ENCODE measurements at places on chromosomes 4 and X.

- DNase-seq = no peak
Measured at GRCh38 chr4:114527637-114528036, 71.0 kb upstream of the UGT8 start.

- no peak for DNase-seq
Measured at GRCh38 chr4:106801386-106801785, 234.7 kb downstream of the DKK2 start.

DNA sequence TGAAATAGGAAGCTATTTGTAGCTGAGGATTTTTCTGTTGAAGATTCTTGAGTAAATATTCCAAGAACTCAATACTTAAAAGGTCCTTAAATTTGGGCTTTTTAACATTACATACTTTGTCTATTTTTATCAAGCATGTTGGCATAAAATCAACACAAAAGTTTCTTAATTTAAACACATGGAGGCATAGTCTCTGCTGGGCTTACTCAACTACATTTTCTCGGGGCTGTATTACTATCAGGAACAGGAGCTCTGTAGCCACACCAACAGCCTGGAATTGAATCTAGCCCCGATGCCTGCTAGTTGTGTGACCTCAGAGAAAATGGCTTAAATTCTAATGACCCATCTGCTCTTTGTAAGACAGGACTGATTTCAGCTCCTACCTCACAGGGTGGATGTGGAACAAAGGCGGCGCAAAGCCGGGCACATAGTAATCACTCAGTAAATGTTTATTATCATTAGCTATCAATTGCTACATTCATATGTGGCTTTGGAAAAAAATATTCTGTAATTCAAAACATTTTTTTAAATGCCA lies 207.0 kb downstream of the NSUN7 start:
- DNase-seq = no peak

- DNase-seq = no peak
Measured at GRCh38 chr4:111234939-111235338, 612.1 kb upstream of the PITX2 start.

- DNase-seq = no peak
Measured at GRCh38 chr4:3524349-3524748, 7.9 kb downstream of the LRPAP1 start.

GRCh38 chr4:177349191-177349590 lies 39.5 kb downstream of the NEIL3 start:
- no peak for DNase-seq

- DNase-seq = no peak
Measured at GRCh38 chr4:113173793-113174264, 124.4 kb downstream of the ANK2 start.

- DNase-seq = no peak
Measured at GRCh38 chr4:70392057-70392776, 5.5 kb upstream of the OPRPN start.

DNA sequence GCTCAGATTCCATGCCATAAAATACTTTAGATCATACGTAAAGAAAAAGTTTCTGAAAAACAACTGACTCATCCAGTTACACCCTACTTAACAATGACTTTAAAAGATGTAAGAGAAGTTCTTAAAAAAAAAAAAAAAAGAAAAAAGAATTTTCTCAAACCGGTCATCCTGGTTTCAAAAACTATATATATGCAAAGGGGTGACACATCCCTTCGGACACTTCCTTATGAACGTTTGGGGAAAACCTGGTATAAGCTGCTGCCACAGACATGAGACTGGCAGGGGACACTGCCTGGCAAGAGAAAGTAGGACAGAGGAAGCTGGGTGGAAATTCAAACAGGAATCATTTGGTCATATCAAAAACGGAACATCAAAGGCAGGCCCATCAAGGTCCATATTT lies 81.2 kb upstream of the PRSS48 start:
- no peak for DNase-seq

DNA sequence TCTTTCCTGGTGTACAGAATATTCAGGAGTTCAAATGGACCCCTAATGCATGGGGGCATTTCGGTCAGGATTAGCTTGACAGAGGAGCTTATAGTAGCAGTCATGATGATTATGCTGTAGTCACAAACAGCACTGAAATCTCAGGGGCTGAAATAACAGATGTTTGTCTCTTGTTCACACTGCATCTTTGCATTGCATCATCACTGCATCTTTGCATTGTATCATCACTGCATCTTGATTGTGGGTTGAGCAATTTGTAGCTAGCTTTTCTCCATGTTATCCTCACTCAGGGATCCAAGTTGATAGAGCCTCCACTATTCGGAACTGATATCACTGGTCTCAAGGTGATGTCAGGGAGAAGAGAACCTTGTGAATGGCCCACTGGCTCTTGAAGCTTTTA lies 160.9 kb downstream of the GATB start:
- DNase-seq = no peak

DNA sequence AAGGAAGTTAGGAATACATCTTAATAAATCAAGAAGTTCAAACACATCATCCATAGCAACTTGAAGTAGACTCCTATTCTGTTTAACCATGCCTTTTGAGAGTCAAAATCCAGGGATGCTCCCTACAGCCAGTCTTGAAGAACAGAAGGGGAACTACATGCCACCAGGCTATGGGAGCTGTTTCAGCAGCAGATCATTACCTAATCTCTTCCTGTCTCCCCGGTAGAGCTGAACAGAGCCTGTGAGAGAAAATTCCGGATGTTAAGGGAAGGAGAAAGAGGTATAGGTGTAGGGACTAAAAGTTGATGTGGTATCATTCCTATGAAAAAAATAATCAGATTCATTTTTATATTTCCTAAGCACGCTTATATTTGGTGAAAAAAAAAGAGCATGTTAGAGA lies 352.2 kb downstream of the SPRY1 start:
- DNase-seq = no peak

GRCh38 chr4:158856852-158857251 lies 88.0 kb downstream of the FNIP2 start:
- no peak for DNase-seq

- peak; percentile 12 for DNase-seq
Measured at GRCh38 chrX:155767051-155767875, 113.9 kb upstream of the VAMP7 start.

Data from thoracic aorta (tissue), 2 donors.